ENCODE measurements at places on chromosomes 12 and 14.

GRCh38 chr12:106204312-106204711, 43.5 kb downstream of the CKAP4 start:
- H3K4me3 ChIP-seq = no peak overlapping the region
- H3K36me3 ChIP-seq = no peaks in the 10 kb centered on the region
- no peak overlapping the region for H3K27ac ChIP-seq
- no peaks in the 10 kb centered on the region for H3K4me1 ChIP-seq
- no peak for DNase-seq

GRCh38 chr12:131087302-131087818, 133.7 kb downstream of the ADGRD1 start:
- H3K4me3 ChIP-seq = no peak overlapping the region
- H3K4me1 ChIP-seq = no peaks in the 10 kb centered on the region
- no peaks in the 10 kb centered on the region for H3K36me3 ChIP-seq
- no peaks in the 10 kb centered on the region for H3K27me3 ChIP-seq
- DNase-seq = peak; percentile 62
- H3K27ac ChIP-seq = no peak overlapping the region

DNA sequence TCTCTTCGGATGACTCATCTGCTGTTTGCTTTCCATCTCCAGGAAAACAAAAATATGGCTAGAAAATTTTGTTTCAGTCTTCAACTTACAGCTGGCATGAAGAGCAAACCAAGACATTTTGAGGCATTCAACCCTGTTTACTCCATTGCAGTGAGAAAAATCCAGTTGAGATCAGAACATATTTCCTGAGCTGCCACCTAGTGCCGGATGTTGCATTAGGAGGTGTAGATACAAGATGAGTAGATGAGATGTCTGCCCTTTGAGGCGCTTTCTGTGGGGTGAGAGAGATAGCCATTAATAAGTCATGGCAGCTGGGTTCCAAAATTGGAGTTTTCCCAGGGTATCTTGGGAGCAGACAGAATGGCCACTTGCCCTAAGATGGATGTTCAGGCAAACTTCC, 171.1 kb downstream of the PRKCH start:
- no peaks in the 10 kb centered on the region for H3K36me3 ChIP-seq
- no peak for DNase-seq
- H3K4me1 ChIP-seq = peaks cover 41% of the 10 kb centered on the region
- H3K27me3 ChIP-seq = no peaks in the 10 kb centered on the region
- no peak overlapping the region for H3K4me3 ChIP-seq
- H3K27ac ChIP-seq = peak overlapping the region; percentile 60

DNA sequence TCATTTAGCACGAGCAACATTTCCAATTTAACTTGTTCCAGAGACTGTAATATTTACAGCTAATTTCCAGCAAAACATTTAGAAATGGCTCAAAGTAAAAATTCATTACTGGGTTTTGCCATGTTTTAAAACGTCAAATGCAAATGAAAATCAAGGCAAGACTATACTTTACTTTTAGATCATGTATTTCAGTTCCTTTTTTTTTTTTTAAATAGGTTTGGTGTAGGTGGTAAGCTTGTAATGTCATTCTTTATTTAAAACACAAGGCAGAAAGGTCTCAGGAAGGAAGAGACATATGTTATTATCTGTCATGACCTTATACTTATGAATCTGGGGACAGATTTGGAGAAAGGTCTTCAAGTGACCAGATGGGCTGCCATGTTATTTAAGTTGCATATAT, 54.1 kb downstream of the GRIP1 start:
- H3K4me1 ChIP-seq = no peaks in the 10 kb centered on the region
- no peak overlapping the region for H3K4me3 ChIP-seq
- H3K36me3 ChIP-seq = no peaks in the 10 kb centered on the region
- H3K27me3 ChIP-seq = no peaks in the 10 kb centered on the region

DNA sequence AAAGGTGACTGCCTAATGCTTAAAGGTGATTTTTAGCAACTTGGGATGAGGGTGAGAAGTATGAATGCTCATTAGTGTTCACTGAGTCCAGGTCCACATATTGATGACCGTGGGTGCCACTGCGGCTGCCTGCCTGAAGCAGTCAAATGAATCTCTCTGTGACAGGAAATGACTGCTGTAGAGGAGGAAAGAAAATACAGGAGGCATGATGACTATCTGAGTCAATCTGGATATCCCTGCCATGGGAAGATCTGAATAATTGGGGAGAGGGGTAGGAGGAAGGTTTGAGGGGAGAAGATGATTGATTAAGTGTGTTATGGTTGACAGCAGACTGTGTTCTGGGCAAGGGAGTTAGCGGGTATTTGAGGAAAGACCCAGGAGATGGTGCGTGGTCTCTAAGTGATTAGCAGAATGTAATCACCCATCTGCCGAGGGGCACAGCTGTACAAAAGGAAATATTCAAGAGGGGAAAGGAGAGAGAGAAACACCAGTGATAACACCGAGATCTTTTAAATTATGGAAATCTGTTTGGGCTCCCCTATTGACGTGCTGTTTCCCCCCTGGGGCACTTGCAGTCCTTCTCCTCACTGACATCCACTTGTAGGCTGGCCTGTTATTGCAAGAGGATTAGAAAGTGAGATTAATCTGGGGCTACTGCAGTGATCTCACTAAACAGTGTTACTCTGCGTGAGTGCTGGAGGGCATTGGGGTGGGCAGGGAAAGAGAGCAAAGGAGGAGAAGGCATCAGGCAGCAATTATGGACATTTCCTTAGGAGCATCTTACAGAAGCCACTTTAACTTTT, 97.7 kb downstream of the AKAP6 start:
- H3K4me3 ChIP-seq = no peak overlapping the region
- DNase-seq = no peak
- H3K27ac ChIP-seq = no peak overlapping the region
- H3K27me3 ChIP-seq = no peaks in the 10 kb centered on the region

GRCh38 chr12:6957151-6957701, 6.1 kb downstream of the PTPN6 start:
- no peaks in the 10 kb centered on the region for H3K36me3 ChIP-seq
- DNase-seq = no peak
- H3K4me1 ChIP-seq = peaks cover 26% of the 10 kb centered on the region

DNA sequence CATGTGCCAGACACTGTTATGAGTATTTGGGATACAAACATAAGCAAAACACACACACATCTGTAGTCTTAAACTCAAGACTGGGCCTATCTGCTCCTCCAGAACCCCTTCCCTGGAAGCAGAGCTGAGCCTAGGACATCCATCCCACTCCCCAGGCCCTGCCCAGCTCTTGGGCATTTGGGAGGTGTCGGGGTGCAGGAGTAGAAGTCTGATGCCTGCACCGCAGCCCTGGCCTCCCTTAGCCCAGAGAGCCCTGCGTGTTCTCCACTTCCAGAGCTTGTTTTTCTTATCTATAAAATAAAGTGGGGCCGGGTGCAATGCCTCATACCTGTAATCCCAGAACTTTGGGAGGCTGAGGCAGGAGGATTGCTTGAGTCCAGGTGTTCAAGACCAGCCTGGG, 11.7 kb downstream of the HSP90AA1 start:
- H3K4me1 ChIP-seq = peaks cover 9% of the 10 kb centered on the region
- H3K36me3 ChIP-seq = peaks cover 9% of the 10 kb centered on the region
- no peak for DNase-seq

GRCh38 chr12:22282283-22282682, 52.2 kb downstream of the ST8SIA1 start:
- no peak for DNase-seq
- peak overlapping the region; percentile 52 for H3K4me3 ChIP-seq
- H3K36me3 ChIP-seq = no peaks in the 10 kb centered on the region
- H3K27me3 ChIP-seq = no peaks in the 10 kb centered on the region
- peak overlapping the region; percentile 95 for H3K27ac ChIP-seq
- peaks cover 54% of the 10 kb centered on the region for H3K4me1 ChIP-seq

- H3K27ac ChIP-seq = no peak overlapping the region
- H3K27me3 ChIP-seq = no peaks in the 10 kb centered on the region
- no peak for DNase-seq
- H3K4me3 ChIP-seq = no peak overlapping the region
- H3K4me1 ChIP-seq = no peaks in the 10 kb centered on the region
These were observed 240.5 kb downstream of the ADGRD1 start for GRCh38 chr12:131194166-131194565.

DNA sequence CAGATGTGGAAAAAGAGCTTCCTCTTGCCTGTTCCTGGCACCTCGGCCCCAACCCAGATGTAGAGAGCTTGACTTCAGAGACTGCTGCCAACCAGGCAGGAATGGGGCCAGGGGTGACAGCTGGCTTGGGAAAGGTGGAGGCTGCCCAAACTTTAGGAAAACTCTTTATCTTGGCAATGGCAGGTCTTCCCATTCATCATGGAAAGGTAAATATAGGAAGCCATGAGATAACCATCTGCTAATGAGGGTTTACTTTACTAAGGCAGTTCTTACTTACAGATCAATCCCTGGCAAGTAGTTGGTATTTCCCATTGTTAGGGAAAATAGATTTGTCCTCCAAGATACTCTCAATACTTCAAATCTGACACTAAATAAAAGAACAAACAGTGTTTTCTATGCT, 143.1 kb upstream of the NUDT4 start:
- H3K27ac ChIP-seq = no peak overlapping the region
- DNase-seq = no peak
- no peaks in the 10 kb centered on the region for H3K36me3 ChIP-seq
- H3K4me1 ChIP-seq = peaks cover 5% of the 10 kb centered on the region
- H3K4me3 ChIP-seq = no peak overlapping the region
- H3K27me3 ChIP-seq = no peaks in the 10 kb centered on the region

DNA sequence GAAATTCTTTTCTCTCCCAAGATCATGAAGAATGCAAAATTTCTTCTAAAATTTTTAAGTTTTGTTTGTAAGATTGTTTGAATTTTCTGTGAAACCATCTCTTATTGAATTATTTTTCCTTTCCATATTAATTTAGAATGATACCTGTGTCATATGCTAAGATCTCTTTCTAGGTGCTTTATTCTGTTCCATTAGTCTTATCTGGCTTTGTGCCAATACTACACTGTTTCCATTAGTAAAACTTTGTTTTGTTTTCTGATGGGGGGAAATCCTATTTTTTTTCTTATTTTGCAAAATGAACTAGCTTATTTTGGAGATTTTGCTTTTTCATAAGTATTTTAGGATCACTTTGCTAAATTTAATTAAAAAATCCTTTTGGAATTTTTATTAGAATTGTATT, 193.9 kb downstream of the FUT8 start:
- DNase-seq = no peak
- H3K4me3 ChIP-seq = no peak overlapping the region
- H3K27ac ChIP-seq = no peak overlapping the region
- H3K27me3 ChIP-seq = no peaks in the 10 kb centered on the region

GRCh38 chr12:81274637-81275529, 197.0 kb downstream of the ACSS3 start:
- DNase-seq = no peak
- no peaks in the 10 kb centered on the region for H3K4me1 ChIP-seq
- H3K27me3 ChIP-seq = no peaks in the 10 kb centered on the region
- no peaks in the 10 kb centered on the region for H3K36me3 ChIP-seq
- no peak overlapping the region for H3K27ac ChIP-seq

- no peak for DNase-seq
- no peaks in the 10 kb centered on the region for H3K27me3 ChIP-seq
- no peak overlapping the region for H3K4me3 ChIP-seq
- peaks cover 4% of the 10 kb centered on the region for H3K4me1 ChIP-seq
- no peak overlapping the region for H3K27ac ChIP-seq
These were observed 154.9 kb downstream of the SEC23A start for GRCh38 chr14:38948171-38948570.

DNA sequence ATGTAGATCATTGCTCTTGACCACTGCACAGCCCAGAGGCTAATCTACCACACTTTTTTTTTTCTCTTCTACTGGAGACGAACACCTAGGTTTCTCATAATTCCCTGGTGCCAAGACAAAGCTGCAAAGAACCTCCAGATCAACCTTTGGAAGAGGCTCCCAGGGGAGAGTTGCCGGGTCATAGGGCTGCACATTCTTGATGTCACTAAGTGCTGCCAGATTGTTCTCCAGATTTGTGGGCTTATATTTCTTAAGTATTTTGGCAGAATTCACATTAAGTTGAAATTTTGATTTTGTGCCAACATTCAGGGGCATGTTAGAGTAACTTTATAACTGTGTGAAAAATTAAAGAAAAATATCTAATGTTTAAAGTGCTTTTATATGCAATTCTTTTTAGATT, 13.5 kb upstream of the PDZRN4 start:
- DNase-seq = no peak
- no peaks in the 10 kb centered on the region for H3K36me3 ChIP-seq
- H3K27me3 ChIP-seq = no peaks in the 10 kb centered on the region
- no peak overlapping the region for H3K27ac ChIP-seq
- no peaks in the 10 kb centered on the region for H3K4me1 ChIP-seq

DNA sequence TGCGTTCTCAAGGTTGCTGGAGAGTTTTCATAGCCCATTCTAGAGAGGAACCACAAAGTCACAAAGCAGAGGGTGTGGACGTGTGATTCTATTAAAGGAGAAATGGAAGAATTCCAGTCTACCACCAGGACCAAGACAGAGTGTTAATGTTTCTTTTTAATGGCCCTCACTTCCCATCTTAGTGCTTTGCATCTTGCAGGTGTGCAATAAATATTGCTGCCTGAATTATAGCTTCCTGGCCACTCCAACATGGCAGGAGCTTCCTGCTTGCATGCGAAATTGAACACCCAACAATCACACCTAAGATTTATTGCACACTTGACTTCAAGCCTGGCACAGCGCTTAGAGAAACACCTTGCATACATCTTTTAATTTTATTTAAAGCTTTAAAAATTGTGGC, 22.4 kb upstream of the PPP1CC start:
- H3K27me3 ChIP-seq = no peaks in the 10 kb centered on the region
- H3K4me1 ChIP-seq = no peaks in the 10 kb centered on the region
- no peak for DNase-seq
- H3K27ac ChIP-seq = no peak overlapping the region
- H3K36me3 ChIP-seq = no peaks in the 10 kb centered on the region

- no peak overlapping the region for H3K27ac ChIP-seq
- no peak overlapping the region for H3K4me3 ChIP-seq
- H3K27me3 ChIP-seq = no peaks in the 10 kb centered on the region
- H3K36me3 ChIP-seq = no peaks in the 10 kb centered on the region
- DNase-seq = no peak
These were observed 183.2 kb downstream of the GRIN2B start for GRCh38 chr12:13798162-13798561.

DNA sequence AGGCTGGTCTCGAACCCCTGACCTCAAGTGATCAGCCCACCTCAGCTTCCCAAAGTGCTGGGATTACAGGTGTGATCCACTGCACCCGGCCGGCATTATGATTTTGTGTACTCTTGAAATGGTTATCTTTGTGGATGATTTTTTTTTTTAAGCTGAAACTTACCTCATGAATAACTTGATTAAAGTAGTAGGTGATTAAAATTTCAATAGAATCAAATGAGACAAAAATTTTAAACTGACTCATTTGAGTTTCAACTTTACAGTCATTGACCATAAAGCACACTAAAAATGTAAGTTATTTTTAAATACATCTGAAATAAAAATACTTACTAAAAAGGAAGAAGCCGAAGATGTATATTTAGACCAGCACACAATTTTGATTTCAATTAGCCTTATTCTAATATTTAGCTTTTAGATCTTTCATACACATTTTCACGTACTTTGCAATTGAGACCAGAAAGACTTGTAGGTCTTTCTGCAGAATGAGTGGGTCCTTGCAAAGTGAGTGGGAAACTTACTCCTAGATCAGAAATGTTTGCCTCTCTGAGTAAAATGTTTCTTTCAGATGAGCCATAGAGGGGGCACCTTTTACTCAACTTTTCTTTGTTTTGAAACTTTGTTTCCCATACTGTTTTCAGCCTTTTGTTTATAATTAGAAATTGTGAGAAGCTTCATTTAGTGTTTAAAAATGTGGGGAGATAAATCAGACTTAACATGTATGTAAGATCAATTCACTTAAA, 34.2 kb downstream of the TMPO start:
- H3K27ac ChIP-seq = no peak overlapping the region
- H3K27me3 ChIP-seq = no peaks in the 10 kb centered on the region
- H3K4me3 ChIP-seq = no peak overlapping the region
- DNase-seq = no peak
- no peaks in the 10 kb centered on the region for H3K4me1 ChIP-seq
